ENCODE measurements at places on chromosomes 7 and 10.

GRCh38 chr10:123135415-123136141 is at the start of gene HMX3:
Gene HMX3 (plus strand): TSS chr10:123135970. CDS start chr10:123136051, 81 bp downstream.
- no peak for DNase-seq

DNA sequence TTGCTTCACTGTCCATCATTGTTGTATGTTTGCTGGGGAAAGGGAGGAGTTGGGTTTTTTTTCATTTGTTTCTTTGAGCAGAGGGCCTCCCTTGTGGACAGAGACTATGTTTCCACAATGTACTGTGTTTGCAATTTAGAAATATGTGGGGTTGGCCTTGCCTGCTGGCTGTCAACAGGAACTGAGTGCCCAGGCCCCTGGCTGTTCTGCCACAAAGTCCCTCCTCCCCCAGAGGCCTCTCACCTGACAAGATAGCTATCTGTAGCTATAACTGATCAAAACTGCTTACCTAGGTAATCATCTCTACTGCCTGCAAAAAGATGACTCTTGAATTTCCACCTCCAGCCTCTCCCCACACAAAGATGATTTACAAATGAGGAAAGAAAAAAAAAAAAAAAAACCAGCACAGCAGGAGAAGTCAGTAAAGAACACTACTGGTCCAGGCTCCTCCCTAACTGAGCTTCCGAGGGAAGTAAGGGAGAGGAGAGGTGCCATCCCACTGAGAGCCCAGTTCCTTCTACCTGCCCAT is 121.8 kb downstream of the SGMS1 start:
- no peak for DNase-seq

GRCh38 chr10:1643161-1643907 is 94.0 kb downstream of the ADARB2 start:
- no peak for DNase-seq

DNA sequence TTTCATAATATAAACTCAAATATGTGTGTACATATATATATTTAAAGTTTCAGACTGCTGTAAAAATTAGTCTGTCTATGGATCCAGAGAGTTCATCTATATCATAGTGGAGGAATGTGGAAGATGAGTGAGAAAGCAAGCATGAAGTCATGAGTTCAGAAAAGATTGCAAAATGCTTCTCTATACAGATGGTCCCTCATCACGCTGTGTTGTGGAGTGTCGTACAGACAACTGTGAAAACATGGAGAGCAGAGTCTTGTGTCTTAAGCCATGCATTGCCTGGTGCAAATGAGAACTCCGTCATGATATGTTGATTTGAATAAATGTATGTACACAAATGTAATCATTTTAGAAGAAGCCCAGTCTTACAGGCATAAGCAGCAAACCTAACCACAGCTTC is 316.9 kb downstream of the CNTNAP2 start:
- no peak for DNase-seq

DNA sequence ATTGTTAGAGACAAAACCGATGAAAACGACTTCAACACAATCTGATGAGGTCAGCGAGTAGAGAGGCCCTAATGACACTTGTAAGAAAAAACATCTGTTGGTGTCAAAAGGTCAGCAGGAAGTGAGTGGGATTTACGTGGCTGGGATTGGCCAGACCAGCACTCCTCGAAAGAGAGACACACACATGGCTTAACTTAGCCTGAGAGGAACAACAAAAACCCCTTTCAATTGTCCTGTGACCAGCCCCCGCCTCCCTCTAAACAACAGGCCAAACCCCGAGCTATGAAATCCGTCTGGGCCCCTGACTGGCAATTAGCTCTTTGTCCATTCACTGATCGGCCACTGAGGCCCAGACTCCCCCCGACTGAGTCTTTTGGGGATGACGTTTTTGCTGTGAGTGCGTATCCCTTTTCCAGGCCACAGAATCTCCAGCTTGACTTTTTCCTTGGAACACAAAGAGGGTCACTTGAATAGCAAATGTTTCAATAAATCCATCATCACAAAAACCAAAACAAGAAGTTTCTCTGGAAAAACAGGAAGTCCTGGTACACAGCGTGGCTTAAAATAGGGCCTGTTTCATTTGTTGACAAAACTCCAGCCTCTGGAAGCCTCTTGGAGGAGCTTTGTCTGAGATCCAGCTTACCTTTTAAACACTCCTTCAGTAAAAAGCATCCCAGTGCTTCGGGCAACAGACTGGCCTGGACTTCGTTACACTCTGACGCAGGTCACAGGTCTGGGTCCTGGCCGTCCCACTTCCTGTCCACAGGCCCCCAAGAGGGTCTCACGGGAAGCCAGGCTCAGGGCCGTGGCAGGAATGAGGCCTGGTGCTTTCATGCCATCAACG is 103.0 kb downstream of the CTBP2 start:
- no peak for DNase-seq

GRCh38 chr7:2928613-2929311 is 84.7 kb upstream of the GNA12 start:
- no peak for DNase-seq

DNA sequence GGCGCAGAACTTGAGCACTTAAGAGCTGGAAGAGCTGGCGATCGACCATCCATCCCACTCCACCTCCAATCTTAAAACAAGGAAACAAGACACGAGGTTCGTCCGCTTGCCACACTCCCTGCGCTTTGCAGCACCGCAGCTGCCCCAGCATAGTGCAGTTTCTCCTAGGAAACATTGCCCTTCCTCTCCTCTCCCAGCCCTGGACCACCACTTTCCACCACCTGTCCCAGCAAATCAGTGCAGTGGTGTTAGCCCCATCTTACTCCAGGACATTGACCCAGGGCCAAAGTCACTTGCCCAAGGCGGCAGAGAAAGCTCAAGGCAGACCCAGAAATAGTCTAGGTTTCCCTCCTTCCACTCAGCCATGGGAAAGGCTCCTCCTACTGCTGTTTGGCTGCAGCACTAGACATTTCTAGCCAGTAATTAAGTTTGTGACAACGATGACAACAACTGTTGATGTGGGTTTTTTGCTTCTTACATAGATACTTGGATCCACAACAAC is 1.5 kb upstream of the PARD3 start:
- no peak for DNase-seq

GRCh38 chr10:120891365-120891764 is 40.2 kb downstream of the WDR11 start:
- DNase-seq: no peak

GRCh38 chr10:30425336-30426075 is 8.5 kb upstream of the MAP3K8 start:
- no peak for DNase-seq

DNA sequence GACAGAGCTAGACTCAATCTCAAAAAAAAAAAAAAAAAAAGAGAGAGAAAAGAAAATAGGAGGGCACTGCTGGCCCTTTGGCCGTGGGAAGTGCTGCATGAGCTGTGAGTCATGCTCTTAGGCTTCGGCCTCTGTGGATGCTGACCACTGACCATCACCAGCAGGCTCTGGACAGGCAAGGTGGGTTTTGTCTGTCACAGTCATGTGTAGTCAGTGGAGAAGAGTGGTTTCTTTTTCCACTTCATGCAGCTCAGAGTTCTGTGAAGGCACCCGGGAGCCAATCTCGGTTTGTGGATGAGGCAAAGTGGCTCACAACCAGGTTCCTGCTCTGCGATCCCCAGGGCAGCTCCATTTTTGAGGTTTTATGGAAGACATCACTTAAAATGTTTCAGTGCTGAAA is 58.1 kb downstream of the PRTFDC1 start:
- no peak for DNase-seq

DNA sequence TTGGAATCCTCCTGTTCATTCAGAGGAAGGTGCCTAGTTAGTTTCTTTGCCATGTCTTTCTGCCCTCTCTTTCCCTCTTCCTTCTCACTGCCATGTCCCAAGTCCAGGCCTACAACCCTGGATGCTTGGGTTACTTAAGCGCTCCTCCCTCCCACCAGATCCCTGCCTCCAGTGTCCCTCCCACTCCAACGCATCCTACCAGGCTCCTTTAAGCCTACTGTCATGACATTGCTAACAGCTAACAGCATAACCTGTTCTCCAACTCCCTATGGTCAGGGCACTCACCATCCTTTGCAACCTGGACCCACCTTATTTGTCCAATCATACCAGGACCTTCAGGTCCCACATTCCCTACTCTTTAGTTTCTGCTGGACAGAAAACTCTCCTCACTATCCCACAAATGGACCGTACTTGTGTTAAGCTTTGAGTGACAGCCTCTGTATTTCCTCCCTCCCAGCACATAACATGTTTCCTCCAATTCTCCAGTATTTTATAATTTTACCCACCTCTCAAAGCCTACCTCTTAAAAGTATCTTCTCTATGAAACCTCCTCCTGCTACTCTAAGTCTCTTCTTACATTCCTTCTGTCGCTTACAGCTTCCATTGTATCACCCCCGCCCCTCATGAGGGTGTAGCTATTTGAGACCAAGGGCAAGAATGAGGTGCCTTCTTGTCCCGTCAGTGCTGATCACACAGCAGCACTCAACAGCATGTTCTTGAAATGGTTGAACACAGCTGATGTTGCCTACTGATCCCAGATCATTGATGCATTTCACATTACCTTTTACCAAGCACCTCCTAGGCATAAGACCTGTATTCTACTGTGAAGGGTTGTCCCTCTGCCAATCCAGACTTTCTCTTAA is 1.7 kb downstream of the BLNK start:
- DNase-seq: no peak

DNA sequence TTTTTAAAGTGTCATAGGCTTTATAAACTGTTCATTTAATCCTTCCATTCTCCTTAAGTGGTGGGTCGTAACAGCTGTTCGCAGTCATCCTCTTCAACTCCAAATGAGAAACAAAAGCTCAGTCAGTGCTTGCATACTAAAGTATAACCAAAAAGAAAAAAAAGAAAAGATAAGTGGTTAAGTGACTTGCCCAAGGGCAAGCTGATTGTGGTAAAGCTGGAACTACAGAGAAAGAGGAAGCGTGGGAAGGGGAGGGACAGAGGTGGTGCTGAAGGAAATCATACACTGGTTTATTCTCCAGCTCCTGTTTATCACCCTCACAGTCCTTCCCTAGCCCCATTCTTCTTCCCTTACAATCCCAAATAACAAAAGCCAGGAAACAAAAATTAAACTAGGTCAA is 29.6 kb downstream of the IDE start:
- no peak for DNase-seq

DNA sequence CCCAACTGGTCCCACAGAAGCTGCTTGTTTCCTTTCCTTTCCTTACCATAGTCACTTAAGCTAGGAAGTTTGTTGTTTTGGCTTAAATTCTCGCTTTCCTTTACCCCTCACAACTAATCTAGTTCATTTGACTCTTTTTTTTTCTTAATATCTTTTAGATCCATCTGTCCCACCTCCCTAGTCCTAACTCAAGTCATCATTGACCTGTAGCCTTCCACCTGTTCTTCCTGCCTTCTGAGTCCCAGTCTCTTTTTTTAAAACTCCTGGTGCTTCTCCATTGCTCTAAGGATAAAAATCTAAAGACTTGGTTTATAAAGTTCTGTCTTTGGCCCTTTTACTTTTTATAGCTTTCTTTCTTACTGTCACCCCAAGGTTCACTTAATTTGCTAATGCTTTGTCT is 47.6 kb downstream of the RALA start:
- no peak for DNase-seq

DNA sequence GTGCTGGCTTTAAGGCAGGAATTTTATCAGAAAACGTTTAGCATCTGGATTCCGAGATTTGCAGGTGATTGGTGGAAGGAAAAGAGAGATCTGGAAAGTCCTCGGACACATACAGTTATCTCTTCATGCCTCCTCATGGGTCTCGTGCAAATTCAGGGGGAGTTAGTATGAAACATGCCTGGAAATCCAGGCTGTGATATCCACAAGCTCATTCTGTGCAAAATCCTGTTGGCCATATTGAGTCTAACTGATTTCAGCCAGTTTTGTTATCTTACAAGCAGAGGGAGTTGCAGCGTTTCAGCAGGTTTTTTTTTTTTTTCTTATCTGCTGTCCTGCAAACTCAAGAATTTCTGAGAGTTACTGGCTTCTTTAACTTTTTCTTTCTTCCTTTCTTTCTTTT is 411.5 kb downstream of the GALNT17 start:
- no peak for DNase-seq

DNA sequence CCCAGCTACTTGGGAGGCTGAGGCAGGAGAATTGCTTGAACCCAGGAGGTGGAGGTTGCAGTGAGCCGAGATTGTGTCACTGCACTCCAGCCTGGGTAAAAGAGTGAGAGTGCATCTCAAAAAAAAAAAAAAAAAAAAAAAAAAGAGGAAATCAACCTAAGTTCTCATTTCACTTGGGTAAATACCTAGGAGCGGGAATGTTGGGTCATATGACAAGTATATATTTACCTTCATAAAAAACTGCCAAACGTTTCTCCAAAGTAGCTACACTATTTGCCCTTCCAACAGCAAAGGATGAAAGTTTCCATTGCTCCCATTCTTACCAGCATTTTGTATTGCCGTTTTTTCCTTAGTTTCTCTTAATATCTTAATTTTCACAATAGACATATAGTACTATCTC is 9.8 kb downstream of the P4HA1 start:
- DNase-seq: no peak

DNA sequence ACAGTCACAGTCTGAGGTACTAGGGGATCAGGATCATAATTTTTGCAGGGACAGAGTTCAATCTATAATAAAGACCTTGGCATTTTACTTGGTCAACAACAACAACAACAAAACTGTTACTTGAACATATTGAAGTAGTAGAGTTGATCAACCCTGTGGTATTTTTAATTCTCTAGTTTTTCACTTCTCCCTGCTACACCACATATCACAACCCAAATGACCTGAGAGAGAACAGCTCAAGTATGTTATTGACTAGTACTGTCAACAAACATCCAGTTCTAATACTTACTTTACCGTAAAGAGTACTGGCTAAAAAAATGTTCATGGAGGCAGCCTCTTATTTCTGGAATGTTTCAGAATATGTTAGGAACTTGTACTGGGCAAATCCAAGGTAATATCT is 90.5 kb upstream of the FAM3C start:
- no peak for DNase-seq

GRCh38 chr10:87942884-87943527 is 79.6 kb downstream of the PTEN start:
- no peak for DNase-seq

DNA sequence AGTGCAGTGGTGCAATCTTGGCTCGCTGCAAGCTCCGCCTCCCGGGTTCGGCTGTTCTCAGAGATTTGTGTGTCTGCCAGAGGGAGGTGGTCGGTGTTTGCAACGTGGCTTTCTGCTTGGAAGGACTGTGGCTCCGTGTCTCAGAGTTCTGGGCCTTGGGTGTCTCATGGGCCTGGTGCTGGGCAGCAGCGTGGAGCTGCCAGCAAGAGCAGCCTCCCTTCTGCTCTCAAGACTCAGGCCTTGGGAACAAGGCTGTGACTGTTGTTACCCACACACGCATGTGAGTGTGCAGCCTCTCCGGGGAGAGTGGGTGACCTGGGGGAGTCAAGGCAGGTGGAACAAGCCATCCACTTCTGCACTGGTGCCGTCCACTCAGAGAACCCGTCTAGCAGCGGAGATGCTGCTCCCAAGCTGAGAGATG is 52.0 kb downstream of the VIPR2 start:
- DNase-seq: no peak

DNA sequence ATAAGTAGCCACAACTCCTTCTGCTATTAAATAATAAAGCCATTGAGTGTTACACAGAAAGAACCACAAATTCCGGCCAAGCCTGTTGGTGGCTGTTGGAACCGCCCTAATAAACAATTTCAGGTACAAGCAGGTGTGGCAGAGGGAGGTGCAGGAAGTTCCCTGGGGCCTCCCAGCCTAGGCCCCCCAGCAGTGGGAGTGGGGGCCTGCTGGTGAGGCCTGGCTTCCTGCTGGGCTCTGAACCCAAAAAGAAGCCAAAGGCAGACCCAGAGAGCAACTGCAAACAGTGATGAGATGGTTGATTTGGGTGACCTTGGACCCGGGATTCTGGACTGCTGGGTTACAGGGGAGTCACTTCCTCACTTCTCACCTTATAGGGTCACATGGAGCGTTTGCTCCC is 21.0 kb upstream of the LMTK2 start:
- DNase-seq: no peak

- no peak for DNase-seq
Measured at GRCh38 chr10:104037261-104037951, 48.3 kb downstream of the COL17A1 start.
